ENCODE measurements at places on chromosomes 1 and 21.

DNA sequence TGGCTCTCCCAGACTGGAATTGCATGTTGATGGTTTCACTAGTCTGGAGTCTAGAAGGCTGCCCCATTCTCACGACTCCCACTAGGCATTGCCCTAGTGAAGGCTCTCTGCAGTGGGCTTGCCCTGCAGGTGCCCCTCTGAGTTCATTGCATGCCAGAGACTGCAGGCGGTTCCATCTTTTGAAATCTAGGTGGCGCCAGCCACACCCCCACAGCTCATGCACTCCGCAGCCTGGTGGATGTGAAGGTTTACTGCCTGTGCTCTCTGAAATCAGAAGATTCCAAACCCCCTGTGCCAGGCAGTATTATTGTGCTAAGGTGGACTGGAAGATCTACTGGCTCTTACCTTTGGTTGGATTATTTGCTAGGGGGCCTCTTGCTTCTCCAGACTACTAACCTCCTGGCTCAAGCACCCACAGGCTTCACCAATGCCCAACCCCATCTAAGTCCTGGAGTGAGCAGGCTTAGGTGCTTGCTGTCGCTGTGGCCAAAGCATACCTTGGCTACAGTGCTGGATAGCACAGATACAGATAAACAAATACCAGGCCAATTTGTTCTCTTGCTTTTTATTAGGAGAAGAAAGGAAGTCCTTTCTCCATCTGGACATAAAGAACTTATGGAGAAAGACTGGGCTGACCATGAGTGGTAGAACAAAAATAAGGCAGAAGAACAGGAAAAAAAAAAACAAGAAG, 83.5 kb upstream of the SIM2 start:
- DNase-seq: no peak
- no peaks in the 10 kb centered on the region for H3K4me1 ChIP-seq
- no peaks in the 10 kb centered on the region for H3K36me3 ChIP-seq
- H3K27me3 ChIP-seq: no peaks in the 10 kb centered on the region

DNA sequence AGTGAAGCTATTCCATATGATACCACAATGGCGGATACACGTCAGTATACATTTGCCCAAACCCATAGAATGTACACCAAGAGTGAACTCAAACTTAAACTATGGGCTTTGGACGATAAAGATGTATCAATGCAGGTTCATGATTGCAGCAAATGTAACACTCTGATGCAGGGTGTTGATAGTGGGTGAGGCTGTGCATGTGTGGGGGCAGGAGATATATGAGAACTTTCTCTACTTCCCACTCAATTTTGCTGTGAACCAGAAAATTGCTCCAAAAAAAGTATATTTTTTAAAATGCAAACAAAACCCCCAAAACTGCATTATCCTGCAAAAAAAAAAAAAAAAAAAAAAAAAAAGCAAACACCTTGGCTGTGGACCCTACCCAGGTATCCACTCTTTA, 3.4 kb downstream of the ATP1A2 start:
- no peak for DNase-seq
- H3K4me1 ChIP-seq: no peaks in the 10 kb centered on the region
- no peaks in the 10 kb centered on the region for H3K36me3 ChIP-seq
- H3K27ac ChIP-seq: no peak overlapping the region

DNA sequence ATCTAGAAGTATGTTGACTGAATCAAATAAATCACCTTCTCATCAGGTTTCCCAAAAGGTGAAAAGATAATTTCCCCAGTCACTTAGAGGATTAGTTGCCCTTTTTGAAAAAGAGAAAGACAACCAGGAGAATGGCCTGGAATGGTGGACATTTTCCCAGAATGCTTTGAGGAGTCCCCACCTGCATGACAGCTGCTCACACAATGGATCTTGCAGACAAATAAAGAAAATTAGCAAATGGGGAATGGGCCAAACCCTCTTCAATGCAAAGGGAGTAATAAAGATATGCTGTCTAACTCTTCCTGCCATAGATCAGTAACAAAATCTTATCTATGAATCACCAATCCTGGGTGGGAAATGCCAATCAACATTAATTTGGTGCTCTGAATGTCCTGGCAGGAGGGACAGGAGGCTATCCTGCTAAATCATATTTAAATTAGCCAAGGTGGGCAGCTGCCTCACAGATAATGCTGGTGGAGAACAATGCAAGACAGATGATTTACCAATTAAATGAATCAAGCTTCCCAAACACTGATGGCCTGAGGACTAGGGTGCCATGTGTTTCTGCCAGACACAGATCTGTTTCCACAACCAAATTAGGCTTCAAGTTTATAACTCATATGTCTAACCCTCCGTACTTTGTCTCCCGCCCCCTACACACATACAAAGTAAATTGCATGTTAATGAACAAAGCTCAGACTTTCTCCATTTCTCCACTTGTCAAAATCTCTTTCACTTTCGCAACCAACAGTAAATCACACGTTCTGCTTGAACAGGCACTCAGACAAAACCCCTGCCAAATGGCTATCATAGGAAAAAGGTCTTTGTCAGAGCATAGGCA, 488.0 kb upstream of the PLXNA2 start:
- no peaks in the 10 kb centered on the region for H3K36me3 ChIP-seq
- no peak overlapping the region for H3K4me3 ChIP-seq
- H3K27me3 ChIP-seq: no peaks in the 10 kb centered on the region
- H3K4me1 ChIP-seq: no peaks in the 10 kb centered on the region
- peak; percentile 47 for DNase-seq

GRCh38 chr1:75559800-75560199, 51.1 kb downstream of the SLC44A5 start:
- no peaks in the 10 kb centered on the region for H3K27me3 ChIP-seq
- no peaks in the 10 kb centered on the region for H3K4me1 ChIP-seq
- no peak overlapping the region for H3K27ac ChIP-seq
- H3K4me3 ChIP-seq: no peak overlapping the region
- DNase-seq: no peak

GRCh38 chr1:47594627-47595026, 156.8 kb downstream of the FOXD2 start:
- no peaks in the 10 kb centered on the region for H3K36me3 ChIP-seq
- no peak overlapping the region for H3K4me3 ChIP-seq
- DNase-seq: no peak
- H3K4me1 ChIP-seq: no peaks in the 10 kb centered on the region
- no peak overlapping the region for H3K27ac ChIP-seq

DNA sequence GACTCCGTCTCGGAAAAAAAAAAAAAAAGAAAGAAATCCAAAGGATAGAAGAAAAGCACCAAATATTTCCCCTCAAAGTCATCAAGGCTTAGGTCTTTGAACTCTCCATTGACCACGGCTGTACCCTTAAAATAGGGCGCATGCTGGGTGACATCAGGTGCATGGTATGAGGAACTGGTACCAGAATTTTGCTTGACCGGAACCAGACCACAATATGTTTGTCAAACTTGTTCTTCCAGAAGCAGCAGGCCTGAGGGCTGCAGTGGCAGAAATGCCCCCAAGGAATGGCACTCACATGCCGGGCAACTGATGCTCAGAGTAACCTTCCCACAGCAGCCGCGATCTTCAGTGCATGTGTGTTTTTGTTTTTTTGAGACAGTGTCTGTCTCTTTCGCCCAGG, 21.0 kb downstream of the RCC1 start:
- no peak overlapping the region for H3K4me3 ChIP-seq
- H3K27me3 ChIP-seq: no peaks in the 10 kb centered on the region
- no peaks in the 10 kb centered on the region for H3K4me1 ChIP-seq
- H3K36me3 ChIP-seq: peaks cover 34% of the 10 kb centered on the region
- DNase-seq: no peak

GRCh38 chr1:231460614-231461013, 38.5 kb upstream of the EGLN1 start:
- no peak overlapping the region for H3K27ac ChIP-seq
- no peaks in the 10 kb centered on the region for H3K4me1 ChIP-seq

GRCh38 chr1:179121159-179121938, 39.5 kb downstream of the TOR3A start:
- H3K27me3 ChIP-seq: no peaks in the 10 kb centered on the region
- no peak overlapping the region for H3K4me3 ChIP-seq
- no peak for DNase-seq

DNA sequence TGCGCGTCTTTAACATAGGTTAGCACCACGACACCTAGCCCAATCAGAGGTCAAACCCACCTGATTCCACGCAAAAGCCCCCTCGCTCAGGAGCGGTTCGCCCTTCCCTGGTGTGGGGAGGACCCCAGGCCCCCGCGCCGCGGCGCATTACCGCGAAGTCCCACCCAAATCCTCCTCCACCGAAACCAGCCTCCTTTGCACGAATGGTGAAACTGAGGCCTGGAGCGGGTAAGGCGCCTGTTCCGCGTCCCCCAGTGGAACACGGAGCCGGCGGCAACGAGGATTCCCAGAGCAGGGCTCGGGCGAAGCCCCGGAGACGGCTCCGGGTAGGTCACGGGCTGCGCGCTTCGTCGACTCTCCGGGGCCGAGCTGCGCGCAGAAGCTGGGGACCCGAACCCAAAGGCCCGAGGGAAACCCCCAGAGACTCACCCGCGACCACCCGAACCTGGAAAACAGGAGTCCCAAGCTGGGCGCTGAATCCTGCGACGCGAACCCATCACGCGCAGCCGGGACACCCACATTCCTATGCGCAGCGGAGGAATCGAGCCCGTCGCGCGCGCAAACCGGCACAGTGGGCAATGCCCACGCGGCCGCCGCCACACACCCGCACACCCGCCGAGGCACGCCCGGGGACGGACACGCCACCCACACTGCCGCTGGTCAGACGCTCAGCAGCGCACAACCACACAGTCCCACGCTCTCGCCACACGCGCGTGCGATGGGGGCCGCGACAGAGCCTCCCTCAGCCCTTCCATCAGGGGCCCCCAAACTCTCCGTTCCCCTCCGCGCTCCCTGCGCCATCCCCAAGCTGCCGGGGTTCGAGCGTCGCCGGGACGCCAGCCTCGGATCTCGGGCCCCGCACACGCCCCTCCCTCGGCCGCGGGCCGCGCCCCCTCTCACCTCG, 507 bp downstream of the GLIS1 start:
- peaks cover 10% of the 10 kb centered on the region for H3K4me1 ChIP-seq
- H3K27ac ChIP-seq: no peak overlapping the region
- no peak overlapping the region for H3K4me3 ChIP-seq

- H3K27ac ChIP-seq: no peak overlapping the region
- no peaks in the 10 kb centered on the region for H3K27me3 ChIP-seq
- no peak for DNase-seq
- no peaks in the 10 kb centered on the region for H3K36me3 ChIP-seq
- no peak overlapping the region for H3K4me3 ChIP-seq
- no peaks in the 10 kb centered on the region for H3K4me1 ChIP-seq
These were observed 41.2 kb upstream of the CR1L start for GRCh38 chr1:207603777-207604176.

GRCh38 chr1:181151378-181152326, 63.2 kb downstream of the IER5 start:
- H3K27ac ChIP-seq: no peak overlapping the region
- peaks cover 6% of the 10 kb centered on the region for H3K27me3 ChIP-seq
- no peak overlapping the region for H3K4me3 ChIP-seq
- DNase-seq: no peak
- no peaks in the 10 kb centered on the region for H3K36me3 ChIP-seq
